ENCODE measurements at places on chromosomes 2 and 18.

- DNase-seq, result no peak
These were observed 116.0 kb downstream of the ALPK2 start for GRCh38 chr18:58512648-58513588.

DNA sequence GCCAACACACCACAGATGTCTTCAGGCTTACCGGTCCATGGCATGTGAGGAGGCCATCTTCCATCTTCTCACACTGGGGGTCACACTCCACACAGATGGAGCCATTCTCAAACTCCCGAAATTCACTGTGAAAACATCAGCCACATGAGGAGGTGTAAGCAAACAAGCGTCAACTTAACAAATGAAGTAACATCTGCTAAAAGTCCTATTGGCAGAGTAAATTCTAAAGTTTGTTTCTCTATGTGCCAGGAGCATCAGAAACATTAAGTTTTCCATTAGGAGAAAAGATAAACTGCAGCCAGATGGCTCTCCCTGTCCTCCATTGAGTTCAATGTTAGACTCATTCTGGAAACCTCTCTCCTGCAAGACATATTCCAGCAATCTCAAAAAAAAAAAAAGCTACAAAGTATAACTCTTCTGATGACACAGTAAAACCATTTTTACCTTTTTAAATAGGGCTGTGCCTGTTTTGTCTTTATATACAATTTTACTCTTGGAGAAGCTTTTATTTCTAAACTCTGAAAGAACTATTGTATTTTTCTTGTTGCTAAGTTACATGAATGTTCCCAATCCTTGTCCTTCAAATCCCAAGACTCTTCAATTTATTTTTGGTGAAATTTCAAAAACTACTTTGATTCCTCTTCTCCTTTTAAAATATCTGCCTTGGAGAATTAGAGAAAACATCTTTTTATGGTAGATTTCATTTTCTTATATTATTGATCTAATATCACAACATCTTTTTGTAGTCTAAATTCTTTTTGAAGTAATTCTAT lies 865.3 kb downstream of the ERBB4 start:
- DNase-seq, result no peak

DNA sequence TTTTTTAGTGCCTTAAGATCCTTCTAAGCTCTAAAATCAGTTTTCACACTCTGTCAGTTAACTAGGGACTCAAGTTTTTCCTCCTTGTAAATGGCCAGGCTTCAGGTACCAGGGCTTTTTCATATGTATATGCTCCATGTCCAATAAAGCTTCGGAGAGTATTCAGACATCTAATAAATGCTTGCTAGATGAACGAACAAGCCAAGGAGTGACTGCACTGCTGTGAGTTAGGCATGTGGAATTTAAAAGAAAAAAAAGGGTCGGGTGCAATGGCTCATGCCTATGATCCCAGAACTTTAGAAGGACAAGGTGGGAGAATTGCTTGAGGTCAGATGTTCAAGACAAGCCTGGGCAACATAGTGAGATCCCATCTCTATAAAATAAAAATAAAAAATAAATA lies 81.9 kb downstream of the CDH2 start:
- no peak for DNase-seq

DNA sequence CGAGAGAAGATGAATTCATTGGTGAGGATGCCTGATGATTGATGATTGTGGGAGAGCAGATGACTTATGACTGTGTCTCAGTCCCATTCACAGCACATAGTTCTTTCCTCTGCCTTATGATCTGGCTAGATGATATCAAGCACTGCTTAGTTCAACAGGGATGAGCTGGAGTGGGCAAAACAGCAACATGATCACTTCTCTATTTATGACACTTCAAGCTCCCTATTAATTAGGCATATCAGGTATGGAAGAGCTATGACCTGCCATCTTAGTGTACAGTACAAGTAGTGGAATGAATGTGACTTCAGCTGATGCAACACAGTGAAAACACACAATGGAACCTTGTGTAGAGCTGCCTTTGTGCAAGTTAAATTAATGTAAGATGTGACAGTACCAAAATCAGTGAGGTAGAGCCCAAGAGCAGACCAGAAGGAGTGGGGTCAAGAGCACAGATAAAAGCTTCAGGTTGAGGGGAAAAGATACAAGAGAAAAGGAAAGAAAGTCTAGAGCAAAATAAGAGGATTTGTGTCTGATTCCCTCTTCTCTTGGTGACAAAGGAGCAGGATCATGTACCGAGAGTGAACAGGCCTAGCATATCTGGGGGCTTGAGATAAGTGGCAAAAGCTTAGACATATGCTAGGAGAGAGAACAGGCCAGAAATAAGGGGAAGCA lies 93.0 kb upstream of the MYO3B start:
- no peak for DNase-seq

DNA sequence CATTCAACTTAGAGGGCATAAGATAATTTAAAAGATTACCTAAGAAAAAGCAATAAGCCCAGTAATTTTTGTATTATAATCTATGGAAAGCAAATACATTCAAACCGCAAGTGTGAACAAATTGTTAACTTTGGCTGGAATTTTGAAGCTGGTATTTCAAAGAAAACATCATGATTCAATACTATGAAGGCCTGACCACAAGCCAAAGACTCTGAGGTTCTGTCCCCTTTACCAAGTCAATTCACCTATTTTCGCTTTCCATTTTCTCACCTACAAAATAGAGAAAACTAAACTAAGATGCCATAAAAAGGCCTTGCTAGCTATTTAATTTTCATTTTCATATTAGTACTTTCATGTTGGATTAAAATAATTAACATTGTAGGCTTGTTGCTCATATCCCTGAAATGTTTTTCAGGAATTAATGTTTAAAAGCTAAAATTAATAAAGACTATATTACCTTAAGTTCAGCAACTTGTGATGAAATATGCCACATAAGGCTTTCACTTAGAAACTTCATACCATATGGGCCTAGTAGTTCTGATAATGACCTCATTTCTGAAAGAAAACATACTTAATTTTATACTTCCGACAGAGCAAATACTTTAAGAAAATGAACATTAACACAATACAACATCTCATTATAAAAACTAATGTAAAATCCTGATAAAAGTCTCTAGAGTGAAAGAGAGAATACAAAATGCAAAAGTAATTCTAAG lies 85.7 kb upstream of the FRZB start:
- no peak for DNase-seq

GRCh38 chr2:28389399-28390240 lies 3.0 kb upstream of the FOSL2 start:
- no peak for DNase-seq

DNA sequence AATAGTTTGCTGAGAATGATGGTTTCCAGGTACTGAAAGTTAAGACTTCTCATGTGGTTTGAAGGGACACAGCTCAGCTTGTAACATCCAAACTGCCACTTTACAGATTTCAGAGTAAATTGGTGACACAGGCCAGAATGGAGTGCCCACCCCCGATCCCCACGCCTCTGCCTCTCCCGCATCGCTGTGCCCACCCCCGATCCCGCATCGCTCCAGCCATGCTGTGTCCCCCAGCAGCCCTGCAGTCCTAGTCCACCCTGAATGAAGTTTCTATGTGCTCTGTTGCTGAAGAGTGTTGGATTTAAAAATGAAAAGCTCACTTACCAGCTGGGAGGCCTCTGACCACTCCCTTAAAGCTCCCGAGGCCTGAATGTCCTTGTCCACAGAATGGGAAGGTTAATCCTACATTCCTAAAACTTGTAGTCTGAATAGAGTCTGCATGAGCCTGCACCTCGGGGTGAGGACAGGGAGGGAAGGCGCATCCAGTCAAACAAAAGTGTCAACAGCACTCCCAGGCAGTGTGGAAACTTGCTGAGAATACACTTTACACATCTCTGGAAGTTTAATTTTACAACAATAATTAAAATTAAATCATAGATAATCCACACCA lies 176.4 kb upstream of the ID2 start:
- no peak for DNase-seq

GRCh38 chr2:37895140-37895539 lies 29.9 kb upstream of the RMDN2 start:
- DNase-seq, result no peak

- no peak for DNase-seq
These were observed 173.3 kb upstream of the ZFP36L2 start for GRCh38 chr2:43399515-43400264.

DNA sequence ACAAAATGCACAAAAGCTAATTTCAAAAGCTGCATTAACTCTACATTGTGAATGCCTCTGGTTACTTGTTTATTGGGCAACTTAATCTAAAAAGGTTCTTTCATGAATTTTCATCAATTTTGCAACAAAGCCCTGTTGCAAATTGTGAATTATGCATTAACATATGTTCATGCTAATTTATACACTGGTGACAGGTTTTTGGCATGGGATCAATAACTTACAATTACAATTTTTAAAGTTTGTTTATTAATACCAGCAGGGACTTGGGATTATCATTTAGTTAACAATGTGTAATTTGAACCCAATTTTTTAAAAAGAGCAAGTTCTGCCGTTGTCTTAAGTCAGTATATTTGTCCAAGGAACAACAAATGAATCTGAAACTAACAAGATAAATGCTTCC lies 183.6 kb downstream of the DCC start:
- DNase-seq, result no peak

DNA sequence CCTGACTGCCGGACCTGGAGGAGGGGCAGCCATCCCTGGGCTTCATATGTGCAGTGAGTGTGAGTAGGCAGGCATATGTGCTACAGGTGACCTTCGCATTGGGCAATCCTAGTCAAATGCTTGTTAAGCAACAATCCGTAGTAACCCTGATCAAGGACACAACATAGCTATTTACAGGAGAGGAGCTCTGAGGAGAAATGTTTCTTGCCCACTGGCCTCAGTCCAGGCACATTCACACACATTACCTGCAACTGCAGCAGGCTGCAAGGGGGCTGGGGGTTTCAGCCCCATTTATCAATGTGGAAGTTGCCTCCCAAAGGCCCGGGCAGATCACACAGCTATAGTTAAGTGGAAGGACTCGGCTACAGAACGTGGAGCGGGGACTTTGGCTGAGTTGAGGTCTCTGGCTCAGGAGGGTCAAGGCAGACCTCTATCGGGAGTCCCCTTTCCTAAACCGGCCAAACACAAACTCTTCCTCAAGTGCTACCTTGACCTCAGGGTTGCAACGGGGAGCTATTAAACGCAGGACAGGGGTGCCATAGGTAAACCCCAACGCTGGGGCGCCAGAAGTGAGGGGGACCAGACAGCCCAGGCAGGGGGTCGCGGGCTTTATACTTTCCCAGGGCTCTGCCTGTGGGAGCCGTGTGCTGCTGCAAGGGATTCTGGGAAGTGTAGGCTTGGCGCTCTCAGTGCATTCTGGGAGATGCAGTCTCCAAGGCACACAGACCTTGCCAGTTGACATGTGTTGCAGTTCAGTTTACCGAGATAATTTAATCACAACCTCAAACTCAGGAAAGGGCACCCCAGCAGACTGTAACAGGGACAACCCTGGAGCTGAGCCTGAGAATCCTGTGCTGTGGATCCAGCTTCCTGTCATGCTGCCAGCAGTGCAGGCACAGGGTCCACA lies 9.4 kb downstream of the KHK start:
- DNase-seq, result no peak

- DNase-seq, result peak; percentile 42
These were observed 120.8 kb downstream of the GLI2 start for GRCh38 chr2:120856421-120856862.

DNA sequence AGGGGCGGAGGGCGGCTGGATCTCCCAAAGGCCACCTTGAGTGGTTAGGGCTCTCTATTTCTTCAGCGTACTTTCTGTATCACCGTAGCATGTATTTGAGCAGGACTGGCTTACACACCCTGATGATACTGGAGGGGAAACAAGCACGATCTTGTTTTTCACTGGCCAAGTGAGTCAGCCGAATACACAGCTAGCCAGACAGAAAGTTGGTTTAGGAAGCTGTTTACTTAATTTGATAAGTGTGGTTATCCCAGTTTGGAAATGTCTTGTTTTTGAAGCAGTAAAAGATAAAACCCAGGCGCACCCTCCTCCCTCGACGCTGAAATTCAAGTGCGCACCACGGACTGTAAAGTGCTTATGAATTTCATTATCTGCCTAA lies 582 bp downstream of the RIOK3 start:
- peak; percentile 37 for DNase-seq

DNA sequence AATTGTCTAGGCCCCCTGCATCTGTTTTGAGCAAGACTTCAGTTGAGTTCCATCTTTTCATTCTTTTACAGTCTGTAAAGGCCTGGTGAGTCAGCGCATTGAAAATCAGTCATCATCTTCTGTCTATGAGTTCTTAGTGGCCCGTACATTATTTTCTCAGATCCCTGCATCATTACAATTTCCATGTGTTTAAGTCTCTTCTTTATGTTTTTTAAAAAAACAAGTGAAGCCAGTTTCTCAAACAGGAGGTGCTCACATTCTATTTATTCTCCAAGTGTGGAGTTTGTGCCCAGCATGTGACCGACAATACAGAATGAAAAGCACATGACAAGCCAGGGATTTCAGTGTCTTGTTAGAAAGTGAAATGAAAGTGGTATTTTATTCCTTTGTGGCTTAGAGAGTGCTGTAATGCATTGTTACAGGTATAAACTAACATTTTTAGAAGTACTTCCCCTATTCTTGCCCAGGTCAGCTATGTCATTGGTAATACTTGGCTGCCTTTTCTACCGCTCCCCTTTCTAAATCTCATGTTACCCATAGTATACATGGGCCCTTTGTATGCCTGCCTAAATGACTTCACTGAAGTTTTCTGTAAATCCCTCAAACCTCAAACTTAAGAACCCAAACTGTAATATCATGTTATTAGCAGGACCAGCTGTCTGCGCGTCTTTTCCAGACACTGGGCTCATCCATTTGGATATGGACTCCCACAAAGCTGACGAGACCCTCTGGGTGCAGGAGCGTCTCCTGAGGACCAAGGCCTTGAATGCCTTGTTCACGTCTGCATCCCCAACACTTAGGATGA lies 67.6 kb downstream of the FEZ2 start:
- DNase-seq, result no peak

- DNase-seq, result no peak
These were observed 55.1 kb downstream of the CPS1 start for GRCh38 chr2:210611466-210611865.

- DNase-seq, result no peak
These were observed 35.7 kb upstream of the TRAPPC8 start for GRCh38 chr18:31978616-31979015.

- DNase-seq, result peak; percentile 14
These were observed 10.9 kb upstream of the EIF2AK2 start for GRCh38 chr2:37167636-37168180.

DNA sequence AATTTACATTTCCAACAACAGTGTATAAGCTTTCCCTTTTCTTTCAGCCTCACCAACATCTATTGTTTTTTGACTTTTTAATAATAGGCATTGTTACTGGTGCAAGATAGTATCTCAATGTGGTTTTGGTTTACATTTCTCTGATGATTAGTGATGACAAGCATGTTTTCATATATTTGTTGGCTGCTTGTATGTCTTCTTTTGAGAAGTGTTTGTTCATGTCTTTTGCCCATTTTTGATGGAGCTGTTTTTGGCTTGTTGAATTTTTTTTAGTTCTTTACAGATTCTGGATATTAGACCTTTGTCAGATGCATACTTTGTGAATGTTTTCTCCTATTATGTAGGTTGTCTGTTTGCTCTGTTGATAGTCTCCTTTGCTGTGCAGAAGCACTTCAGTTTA lies 32.1 kb downstream of the PROKR1 start:
- no peak for DNase-seq

DNA sequence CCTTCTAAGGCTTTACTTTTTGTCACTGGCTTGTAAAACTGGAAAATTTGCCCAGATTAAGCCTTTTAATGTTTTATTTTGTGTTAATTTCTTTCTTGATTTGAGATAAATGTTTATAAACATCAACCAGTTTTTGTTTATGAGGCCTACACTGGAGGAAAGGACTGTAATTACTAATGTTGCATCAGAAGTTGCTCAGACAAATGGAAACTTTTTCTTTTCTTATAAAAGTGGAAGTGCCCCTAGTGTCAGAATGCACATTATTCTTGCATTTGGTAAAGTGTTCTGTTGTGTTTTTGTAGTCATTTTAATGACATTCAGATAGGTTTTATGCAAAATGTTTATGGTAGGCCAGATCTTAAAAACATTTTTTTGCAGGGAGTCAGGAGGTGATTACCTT lies 25.3 kb downstream of the LCLAT1 start:
- DNase-seq, result no peak
